ENCODE measurements at places on chromosomes 5 and 9.

- DNase-seq: no peak
These were observed 431 bp downstream of the TMOD1 start for GRCh38 chr9:97501972-97502221.

- DNase-seq: no peak
These were observed 78.4 kb downstream of the NTNG2 start for GRCh38 chr9:132239999-132240840.

- DNase-seq: no peak
These were observed 217.5 kb upstream of the SGCD start for GRCh38 chr5:156109317-156110023.

GRCh38 chr5:61289241-61289640, 42.8 kb upstream of the ZSWIM6 start:
- no peak for DNase-seq

GRCh38 chr5:42650084-42650483, 106.5 kb upstream of the CCDC152 start:
- DNase-seq: no peak

GRCh38 chr5:67659288-67659687, 462.7 kb upstream of the CD180 start:
- DNase-seq: no peak

- no peak for DNase-seq
These were observed 462.2 kb downstream of the RASEF start for GRCh38 chr9:82600536-82601292.

DNA sequence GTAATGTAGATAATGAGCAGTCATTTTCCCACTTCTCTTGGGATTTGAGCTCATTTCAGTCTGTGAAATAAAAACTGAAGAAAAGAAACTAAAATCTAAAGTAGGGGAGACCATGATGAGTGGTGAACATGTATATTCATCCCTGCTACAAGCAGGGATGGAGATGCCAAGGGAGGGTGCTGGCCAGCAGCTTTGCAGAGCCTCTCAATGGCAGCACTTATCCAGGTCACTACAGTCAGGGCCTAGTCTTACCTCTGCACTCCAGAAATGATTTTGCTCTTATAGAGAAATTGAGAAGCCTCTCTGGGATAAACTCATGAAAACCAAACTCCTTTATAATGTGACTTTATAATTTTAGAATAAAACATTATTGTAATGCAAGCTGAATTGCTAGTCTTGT, 317.6 kb downstream of the FBXL17 start:
- DNase-seq: no peak

DNA sequence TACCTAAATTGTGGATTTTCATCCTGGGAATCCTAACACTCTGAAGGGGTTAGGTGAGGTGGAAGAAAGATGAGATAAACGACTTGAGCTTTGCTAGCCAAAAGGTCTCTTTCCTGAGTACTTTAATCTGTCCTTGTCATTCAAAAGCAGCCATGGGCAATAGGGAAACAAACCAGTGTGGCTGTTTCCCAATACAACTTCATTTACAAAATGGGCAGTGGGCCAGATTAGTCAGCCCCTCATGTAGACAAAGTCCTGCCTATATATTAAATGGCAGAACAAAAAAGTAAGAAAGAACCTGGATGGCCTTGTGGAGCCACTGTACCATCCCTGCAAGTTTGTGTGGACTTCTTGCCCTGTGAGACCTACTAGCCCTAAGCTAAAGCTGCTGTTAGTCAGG, 51.0 kb upstream of the NFIL3 start:
- no peak for DNase-seq

DNA sequence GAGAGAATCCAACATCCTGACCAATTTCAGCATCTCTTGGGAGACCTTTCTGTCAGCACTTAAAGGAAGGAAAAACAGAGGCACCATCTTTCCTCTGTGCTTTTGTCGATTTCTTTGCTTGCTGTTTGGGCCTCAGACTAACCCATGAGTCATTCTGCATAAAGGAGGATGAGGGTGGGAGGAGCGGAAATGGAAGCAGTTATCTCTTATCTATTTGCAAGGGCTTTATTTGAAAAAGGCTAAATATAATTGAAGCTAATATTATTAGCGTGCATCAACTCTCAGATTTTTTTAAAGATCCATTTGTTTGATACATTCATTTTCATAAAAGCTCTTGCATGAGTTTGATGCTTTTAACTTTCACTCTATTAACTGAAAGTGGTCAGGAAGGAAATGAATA, 72.9 kb downstream of the ZNF622 start:
- no peak for DNase-seq

GRCh38 chr5:171629221-171629620, 156.4 kb upstream of the SMIM23 start:
- DNase-seq: no peak

DNA sequence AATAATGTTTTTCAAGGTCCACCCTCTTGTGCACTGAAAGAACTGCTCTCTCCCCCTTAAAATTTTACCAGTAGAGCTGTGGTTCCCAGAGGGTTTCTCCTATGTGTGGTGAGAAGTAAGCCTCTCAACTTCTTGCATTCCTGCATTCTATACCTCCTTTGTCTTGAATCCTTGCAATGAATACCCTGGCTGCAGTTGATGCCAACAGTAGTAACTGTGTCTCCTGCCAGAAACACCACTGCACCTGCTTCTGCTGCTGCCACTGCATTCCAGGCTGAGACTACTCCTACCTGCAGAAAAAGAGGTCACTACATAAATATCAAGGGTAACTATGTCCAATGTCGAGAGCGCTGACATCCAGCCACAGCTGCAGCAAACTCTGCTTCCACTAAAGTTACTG, 203.7 kb downstream of the TMEM167A start:
- no peak for DNase-seq

DNA sequence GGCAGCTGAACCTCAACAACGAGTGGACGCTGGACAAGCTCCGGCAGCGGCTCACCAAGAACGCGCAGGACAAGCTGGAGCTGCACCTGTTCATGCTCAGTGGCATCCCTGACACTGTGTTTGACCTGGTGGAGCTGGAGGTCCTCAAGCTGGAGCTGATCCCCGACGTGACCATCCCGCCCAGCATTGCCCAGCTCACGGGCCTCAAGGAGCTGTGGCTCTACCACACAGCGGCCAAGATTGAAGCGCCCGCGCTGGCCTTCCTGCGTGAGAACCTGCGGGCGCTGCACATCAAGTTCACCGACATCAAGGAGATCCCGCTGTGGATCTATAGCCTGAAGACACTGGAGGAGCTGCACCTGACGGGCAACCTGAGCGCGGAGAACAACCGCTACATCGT, 12.4 kb upstream of the PHYHD1 start:
- DNase-seq: no peak

DNA sequence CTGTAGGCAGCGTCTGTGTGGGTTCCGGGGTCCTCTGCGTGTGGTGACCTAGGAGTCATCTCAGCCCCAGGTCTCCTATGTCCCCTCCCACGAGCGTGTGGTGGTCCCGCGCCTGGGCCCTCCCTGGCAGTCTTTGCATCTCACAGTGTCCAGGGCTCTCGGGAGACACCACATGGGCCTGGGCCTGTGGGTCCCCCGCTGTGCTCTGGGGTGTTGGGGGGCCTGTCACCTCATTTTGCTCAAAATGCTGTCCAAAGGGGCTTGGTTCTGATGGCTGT, 27.1 kb downstream of the CEP72 start:
- no peak for DNase-seq

GRCh38 chr5:169097374-169098326, 203.3 kb downstream of the SLIT3 start:
- DNase-seq: no peak

DNA sequence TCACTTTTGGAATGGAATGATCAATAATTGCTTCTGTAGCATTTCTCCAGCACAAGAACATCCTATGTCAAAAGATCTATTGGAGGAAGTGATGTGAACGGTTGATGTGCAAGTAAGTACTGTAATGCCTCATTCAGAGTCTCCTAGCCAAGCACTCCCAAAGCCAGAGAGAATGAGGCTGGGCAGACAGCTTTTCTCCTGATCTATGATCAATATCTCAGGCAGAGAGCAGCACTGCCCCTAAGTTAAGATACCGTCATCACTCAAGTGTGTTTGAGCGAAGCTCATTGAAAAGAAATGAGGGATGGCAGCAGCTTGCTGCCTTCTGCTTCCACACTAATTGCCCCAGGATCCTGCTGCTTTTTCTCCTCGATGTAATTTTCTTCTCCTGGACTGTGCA, 324.1 kb upstream of the GRAMD2B start:
- DNase-seq: no peak

- no peak for DNase-seq
These were observed 30.7 kb downstream of the RAI14 start for GRCh38 chr5:34686762-34687268.

DNA sequence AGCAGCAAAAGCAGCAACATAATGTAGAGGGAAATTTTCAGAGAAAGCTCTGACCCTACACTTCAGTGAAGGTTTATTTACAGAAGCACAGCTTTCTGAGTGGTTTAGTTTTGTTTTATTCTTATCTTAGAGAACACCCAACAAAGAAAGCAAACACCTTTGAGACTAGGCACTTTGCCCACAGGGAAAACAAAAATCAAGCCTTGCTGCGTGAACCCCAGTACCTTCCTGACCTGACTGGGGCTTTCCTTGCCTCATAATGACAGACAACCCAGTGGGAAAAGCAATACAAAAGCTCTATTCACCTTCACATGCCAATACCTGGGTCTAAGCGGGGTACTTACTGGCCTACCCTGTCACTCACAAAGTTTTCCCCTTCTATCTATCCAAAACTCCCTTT, 189.8 kb downstream of the HINT1 start:
- DNase-seq: no peak

DNA sequence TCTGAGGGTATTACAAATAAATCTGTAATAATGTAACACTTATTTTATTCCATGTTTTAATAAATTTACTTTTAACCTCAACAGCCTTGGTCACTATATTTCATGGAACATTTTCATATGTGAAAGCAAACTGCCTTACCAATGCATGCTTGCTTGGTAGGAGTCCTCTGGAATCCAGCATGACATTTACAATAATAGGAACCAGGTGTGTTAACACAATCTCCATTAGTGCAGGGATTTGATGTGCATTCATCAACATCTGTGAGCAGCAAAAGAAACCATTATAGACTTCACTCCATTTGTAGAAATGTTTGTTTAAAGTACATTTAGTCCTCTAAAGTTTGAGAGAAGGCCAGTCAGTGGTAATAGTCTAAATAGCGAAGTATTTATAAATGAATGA, 159.4 kb downstream of the FBN2 start:
- DNase-seq: no peak

- DNase-seq: no peak
These were observed 18.3 kb upstream of the IRX4 start for GRCh38 chr5:1901061-1901460.

DNA sequence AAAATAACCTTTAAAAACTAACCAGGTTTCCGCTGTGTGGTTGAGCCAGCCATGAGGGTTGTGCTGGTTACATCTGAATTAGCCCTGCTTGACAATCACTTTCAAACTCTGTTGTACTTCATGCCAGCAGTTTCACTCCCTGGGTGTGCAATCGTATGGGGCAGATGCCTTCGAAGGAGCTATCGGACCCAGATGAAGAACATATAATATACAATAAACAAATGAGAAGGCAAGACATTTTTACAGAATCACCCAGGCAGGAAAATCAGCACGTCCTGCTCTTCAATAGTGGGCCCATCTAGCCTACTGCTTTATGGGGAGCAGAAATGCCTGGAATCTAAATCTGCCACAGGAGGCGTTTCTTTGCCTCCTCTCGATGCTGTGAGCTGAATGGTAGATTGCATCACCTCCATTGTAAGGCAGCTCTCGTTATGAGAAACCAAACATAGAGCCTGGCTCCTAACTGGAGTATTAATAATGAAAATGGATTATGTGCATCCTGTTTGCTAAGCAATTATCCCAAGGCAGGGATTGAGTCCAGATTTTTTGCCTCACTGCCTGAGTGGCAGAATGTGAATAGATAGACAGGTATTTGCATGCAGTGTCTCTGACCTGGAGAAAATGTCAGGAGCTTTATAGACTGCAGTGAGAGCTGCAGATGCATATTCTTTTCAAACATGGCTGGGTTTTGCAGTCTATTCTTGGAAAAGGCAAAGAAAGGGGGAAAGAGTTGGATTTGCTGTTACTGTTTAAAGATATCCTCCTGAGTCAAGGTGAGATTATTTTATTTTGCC, 143.3 kb upstream of the SMARCA2 start:
- no peak for DNase-seq

DNA sequence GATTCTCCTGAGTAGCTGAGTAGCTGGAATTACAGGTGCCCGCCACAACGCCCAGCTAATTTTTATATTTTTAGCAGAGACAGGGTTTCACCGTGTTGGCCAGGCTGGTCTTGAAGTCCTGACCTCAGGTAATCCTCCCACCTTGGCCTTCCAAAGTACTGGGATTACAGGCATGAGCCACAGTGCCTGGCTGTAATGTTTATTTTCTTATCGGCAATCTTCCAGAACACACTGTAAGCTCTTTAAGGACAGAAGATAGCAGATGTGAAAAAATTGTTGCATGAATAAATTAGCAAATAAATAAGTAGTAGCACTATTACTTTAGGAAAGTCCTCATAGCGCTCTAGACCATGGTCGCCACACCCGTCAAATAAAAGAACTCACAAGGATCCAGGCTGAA, 100.5 kb downstream of the ENC1 start:
- DNase-seq: no peak

DNA sequence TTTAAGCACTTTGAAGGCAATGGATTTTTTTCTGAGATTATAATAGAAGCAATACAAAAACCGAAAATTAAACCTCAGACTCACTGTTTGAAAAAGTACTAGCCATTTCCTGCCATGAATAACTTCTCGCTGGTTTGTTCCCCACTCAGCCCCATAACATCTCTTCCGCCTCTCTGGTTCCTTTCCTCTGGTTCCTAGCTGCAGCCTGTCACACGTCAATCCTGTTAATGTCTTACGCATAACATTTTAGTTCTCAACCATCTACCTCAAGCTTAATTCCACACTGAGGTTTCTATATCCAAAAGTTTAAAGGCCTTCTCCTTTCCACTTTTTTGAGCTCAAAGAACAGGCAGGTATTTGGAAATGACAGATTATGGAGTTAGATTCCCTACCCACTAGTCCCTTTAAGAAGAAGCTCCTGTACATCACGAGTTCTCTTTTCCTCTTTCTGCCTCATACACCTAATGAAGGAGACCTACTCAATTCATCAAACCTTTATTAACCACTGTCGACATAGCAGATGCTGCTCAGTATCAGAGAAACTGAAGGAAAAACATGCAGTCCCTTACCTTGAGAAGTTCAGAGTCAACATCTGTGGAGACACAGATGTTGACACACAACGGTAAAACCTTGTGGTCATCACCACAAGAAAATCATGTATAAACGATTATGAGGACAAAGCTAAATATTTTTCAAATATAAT, 243.0 kb upstream of the PTGER4 start:
- no peak for DNase-seq

DNA sequence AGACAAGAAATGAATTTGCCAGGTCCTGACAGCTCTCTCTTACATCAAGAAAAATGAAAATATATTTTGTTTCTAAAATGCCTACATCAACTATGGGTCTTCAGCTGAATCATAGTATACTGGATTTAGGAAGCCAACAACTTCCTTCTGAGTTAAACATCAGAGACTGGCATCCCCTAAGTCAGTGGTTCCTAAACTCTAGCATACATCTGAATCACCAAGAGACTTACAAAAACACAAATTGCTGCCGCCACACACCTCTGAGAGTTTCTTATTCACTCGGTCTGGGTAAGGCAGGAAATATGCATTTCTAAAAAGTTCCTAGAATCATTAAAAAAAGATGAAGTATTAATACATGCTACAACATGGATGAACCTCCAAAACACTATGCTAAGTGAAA, 60.4 kb upstream of the TMEM252 start:
- DNase-seq: no peak

- no peak for DNase-seq
These were observed 722.8 kb upstream of the GRAMD2B start for GRCh38 chr5:125700380-125700861.
